ENCODE measurements at places on chromosomes 12 and 14.
A peak's percentile ranks its signal among the peaks of the same experiment; 100 is the strongest.

GRCh38 chr12:95787274-95787818 is 3.2 kb downstream of the NTN4 start:
- DNase-seq = no peak

DNA sequence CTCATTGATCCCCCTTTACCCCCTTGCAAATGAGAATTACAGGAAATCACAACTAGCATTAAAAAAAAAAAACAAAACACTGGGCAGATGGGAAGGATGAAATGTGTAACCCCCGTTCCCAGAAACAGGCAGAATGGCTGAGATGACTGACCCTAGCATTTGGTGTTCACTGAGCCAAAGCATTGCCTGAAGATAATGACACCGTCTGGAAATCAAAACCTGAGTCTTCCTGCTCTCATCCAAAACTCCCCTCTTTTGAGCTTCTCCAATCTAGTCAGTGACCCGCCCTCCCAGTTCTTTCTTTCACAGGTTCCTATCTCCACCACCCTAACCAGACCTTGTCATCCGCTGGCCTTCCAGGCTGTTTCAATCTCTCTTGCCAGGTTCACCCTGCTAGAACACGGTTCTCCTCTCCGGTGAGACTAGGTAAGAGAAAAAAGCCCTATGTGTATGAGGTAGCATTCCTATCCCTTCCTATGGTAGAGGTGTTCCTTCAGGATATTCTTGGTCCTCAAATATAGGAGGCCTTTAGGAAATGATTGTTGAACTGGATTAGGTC is 21.3 kb downstream of the SUSD6 start:
- no peak for DNase-seq

- DNase-seq = no peak
Measured at GRCh38 chr12:124356221-124356620, 61.3 kb downstream of the RFLNA start.

GRCh38 chr12:47819138-47819895 is 386 bp downstream of the HDAC7 start:
- peak; percentile 53 for DNase-seq

DNA sequence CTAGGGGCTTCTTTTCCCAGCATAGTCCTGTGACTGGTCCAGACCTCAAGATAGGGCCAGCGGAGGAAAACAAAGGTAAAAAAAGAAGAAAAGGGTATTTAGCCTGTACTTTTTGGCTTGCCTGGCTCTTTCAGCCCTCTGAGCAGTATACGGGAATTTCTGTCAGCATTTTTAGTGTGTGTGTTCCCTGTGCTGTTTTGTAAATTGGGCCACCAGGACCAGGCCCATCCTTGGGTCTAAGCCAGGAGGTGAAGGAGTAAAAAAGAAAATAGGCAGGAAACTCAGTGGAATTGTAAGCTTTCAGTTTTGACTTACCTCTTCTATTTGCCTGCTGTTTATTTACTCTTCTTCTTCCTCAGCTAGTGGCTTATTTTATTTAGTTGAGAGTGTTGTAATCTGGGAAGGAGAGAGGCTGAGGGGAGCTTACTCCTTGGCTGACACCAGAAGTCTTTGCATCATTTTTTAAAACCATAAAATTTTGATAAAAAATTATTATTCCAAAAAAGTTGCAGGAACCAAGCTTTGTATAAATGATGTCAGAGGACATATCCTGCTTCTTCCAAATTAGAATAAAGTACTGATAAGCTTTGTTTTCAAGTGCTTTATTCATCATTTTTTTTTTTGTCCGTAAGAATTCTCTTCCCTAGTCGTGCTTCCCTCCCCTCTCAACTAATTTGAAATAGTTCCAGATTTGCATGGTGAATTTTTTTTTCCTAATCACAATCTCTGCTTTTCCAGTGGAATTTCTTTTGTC is 63.7 kb downstream of the DIP2B start:
- DNase-seq = no peak

DNA sequence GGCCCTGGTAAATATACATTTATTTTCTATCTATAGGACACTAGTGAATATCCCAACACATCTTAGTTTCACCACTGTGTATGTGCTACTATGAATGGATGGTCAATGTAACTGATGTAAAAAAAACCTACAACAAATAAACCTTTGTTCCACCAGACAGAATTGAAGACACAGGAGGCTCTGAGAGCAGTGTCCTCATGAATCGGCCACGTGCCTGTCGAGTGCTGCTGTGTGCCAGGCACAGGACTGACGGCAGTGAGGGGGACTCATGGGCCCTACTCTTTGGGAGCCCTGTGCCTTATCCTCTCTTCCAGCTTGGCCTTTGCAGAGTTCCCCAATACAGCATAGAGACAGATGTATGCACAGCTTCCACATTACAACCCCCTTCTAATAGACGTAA is 18.2 kb downstream of the CINP start:
- DNase-seq = peak; percentile 82

All from anterior cingulate cortex (tissue), 58 donors.